Mesenchymal stem cell (in vitro differentiated cells and primary cell): ENCODE measurements at places on chromosomes 6 and 20.

DNA sequence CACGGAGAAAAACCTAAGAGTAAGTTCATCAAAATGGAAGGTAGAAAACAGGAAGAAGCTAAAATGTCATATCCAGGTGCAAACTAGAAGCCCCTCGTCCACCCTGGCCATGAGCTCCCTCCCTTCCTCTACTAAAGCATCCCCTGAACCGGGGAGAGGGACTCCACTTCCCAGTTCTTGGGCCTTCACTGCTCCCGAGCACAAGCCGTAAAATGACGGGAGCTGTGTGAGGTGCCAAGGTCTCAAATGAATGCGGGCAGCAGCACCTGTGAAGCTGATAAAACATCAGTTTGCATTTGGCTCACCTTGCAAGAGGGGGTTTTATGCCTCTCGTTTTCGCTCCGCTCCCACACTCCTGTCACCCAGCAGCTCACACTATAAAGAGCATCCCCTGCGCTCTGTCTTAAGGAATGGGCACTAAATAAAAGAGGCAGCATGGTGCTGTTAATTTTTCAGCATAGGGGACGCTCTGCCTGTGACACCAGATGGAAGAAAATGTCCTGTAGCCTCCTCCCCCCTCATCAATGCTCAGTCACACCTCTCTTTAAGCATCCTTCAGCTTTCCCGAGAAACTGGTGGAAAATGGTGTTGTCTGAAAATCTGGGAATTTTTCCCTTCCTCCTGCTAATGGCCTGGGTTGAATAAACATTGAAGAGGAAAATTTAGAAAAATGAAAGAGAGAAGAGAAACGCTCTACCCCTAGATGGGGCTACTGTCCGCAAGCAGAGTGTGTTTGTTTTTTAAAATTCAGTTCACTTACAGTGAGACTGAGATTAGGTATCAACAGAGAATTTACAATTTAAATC, 563.0 kb upstream of the AGPAT4 start:
- peak; percentile 12 for DNase-seq

DNA sequence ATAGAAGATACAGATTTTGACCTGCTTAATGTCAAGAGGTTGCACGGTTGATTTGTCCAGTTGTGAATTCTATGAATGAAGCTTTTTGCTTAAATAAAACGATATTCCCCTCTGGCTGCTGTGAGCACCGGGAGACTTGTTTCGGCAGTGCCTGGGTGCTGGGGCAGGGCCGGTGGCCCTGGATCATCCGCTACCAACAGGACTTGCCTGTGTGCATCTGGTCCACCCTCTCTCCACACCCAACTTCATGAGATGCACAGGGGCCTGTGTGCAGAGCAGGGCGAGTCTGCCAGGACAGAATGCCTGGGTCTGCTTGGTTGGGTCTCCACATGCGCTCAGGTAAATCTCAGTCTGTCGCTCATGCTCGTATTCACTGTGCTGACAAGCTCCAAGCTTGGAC, 65.5 kb downstream of the TSHZ2 start:
- no peak for DNase-seq

- no peak for DNase-seq
Observed at GRCh38 chr6:46687619-46688097, at the start of gene TDRD6. Gene TDRD6, plus strand, starts transcription at chr6:46687885. Its CDS starts 244 bp downstream, at chr6:46688129.

- DNase-seq: no peak
Observed at GRCh38 chr20:51713213-51713598, 55.0 kb downstream of the ATP9A start.

DNA sequence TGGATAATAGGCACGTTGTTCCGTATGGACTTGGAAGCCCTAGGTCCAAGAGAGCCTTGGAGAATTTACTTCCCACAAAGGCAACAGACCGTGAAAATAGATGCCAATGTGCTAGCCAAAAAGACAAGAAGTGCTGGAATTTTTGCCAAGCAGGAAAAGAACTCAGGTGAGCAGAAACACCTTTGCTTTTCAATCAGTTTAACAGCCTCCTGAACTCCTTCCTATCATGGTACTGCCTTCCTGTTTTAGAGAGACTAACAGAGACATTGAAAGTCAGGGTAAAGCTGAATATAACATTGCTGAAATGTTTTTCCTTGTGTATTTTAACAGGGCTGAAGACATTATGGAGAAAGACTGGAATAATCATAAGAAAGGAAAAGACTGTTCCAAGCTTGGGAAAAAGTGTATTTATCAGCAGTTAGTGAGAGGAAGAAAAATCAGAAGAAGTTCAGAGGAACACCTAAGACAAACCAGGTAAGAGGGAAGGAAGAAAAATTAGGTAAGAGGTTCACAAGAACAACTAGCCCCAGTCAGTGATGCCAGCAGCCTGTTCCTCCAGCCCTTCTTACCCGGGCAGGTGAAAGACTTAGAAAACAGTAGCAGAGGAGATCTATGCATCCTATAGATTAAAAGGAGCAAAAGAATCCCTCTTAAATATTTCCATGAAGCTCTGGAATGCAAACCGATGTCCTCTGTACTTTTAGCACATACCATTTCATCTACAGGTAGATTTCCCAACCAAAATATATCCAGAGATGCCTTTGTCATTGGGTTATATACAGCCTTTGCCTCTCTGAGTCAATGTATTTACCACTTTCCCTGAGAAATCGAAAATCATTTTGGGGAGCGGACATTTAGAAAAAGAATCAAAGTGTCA, 4.0 kb downstream of the EDN1 start:
- no peak for DNase-seq

GRCh38 chr6:110185879-110186278, 5.7 kb downstream of the CDC40 start:
- DNase-seq: no peak
